Hepatocyte (in vitro differentiated cells): ENCODE measurements at places on chromosomes 12 and 14. TPM values are rescaled to one million over a fixed set of nuclear protein-coding genes. Genes with fewer than 3 reads are reported as not detected.

The TPPP2 gene
- total RNA-seq: not detected in 2 replicates

DNA sequence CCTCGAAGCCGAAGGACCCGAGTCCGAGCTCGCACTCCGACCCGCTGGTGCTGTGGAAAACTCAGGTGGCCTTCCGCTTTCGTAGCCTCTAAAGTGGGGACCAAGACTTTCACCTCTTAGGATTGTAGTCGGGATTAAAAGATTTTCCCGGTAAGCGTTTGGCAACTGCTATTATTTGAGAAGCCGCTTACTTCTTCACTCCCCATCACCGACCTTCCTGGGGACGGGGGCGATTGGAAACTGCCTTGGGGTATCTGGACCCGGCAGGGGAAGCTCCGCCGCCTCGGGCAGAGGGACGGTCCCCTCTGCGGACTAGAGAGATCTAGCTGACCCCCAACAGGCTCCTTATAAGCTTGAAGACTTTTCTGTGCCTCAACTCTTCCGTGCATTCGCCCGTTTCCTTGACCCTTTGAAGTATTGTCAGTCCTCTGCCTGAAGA, 659 bp downstream of the TRAFD1 start:
- H3K36me3 ChIP-seq: no peaks in the 10 kb centered on the region
- DNase-seq: no peak
- peak overlapping the region; percentile 75 for H3K4me3 ChIP-seq
- H3K4me1 ChIP-seq: peaks cover 29% of the 10 kb centered on the region
- peak overlapping the region; percentile 91 for H3K27ac ChIP-seq
- no peaks in the 10 kb centered on the region for H3K27me3 ChIP-seq

DNA sequence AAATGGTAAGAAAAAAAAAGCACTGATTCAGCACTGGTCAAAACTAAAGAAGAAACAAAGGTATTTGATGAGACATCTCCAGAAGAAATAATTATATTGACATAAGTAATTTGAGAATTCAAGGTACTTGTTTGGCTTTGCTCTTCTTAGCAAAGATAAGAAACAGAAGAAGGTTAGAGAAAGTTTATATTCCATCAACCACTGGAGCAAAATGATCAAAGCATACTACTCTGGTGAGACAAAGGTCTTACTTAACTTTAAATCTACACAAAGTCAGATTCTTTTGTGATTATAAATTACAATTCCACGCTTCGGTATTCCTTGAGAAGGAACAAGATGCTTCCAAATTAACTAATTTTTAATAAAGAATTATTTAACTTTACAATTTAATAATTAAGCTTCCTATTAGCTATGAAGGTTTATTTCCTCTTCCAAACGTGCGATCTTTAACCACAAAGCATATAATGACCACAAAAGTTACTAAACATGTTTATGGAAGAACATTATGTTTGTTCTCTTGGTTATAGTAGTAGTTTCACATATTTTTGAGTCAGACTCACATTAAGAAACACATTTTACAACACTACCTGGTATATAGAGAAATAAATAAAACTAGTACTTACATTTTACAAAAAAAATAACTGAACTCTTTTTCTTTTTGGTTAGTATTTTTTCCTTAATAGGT, 53.4 kb downstream of the METTL25 start:
- H3K4me3 ChIP-seq: no peak overlapping the region
- H3K36me3 ChIP-seq: no peaks in the 10 kb centered on the region
- DNase-seq: no peak
- no peaks in the 10 kb centered on the region for H3K4me1 ChIP-seq
- no peak overlapping the region for H3K27ac ChIP-seq
- no peaks in the 10 kb centered on the region for H3K27me3 ChIP-seq

GRCh38 chr12:115216301-115216700, 532.3 kb upstream of the TBX3 start:
- no peaks in the 10 kb centered on the region for H3K36me3 ChIP-seq
- H3K4me1 ChIP-seq: peaks cover 14% of the 10 kb centered on the region
- no peak overlapping the region for H3K27ac ChIP-seq
- H3K4me3 ChIP-seq: no peak overlapping the region

DNA sequence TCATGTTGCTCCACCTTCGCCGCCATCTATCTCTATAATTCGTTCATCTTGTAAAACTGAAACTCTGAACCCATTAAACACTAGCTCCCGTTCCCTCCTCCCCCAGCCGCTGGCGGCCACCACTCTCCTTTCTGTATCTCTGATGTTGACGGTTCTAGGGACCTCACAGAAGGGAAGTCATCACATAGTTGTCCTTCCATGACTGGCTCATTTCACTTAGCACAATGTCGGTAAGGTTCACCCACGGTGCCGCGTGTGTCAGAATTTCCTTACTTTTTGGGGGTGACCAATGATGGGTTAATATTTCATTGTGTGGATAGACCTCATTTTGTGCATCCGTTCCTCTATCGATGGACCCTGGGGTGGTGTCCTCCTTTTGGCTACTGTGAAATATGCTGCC, 2.0 kb upstream of the CACNA2D4 start:
- no peak overlapping the region for H3K27ac ChIP-seq
- peak; percentile 1 for DNase-seq
- H3K4me1 ChIP-seq: peaks cover 15% of the 10 kb centered on the region
- H3K27me3 ChIP-seq: no peaks in the 10 kb centered on the region

The AMN gene
- 157 and 169 TPM in 2 replicates for total RNA-seq

DNA sequence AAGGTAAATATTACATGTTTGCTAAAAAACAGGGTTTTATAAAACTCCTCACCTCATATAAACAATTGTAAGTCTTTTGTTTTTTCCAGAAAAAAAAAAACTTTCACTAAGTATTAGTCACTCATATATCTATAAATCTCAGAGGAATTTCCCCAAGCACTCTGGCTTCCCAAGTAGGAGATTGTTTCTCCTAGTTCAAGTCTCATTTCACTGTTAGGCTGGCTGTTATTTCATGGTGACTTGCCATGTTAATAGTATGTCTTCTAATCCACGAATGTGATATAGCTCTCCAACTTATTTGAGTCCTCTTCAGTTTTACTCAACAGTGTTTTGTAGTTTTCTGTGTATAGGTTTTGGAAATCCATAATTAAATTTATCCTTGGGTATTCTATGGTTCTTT, 61.6 kb downstream of the CAPZA3 start:
- no peaks in the 10 kb centered on the region for H3K27me3 ChIP-seq
- H3K4me1 ChIP-seq: peaks cover 9% of the 10 kb centered on the region
- no peak for DNase-seq
- H3K27ac ChIP-seq: no peak overlapping the region
- no peak overlapping the region for H3K4me3 ChIP-seq
- no peaks in the 10 kb centered on the region for H3K36me3 ChIP-seq

- H3K4me1 ChIP-seq: no peaks in the 10 kb centered on the region
- H3K27ac ChIP-seq: no peak overlapping the region
- no peak overlapping the region for H3K4me3 ChIP-seq
- no peak for DNase-seq
These were observed 14.8 kb upstream of the SH2B3 start for GRCh38 chr12:111390910-111391309.

The PTGER2 gene
- total RNA-seq: 18.5 and 18.7 TPM in 2 replicates

The HOXC10 gene
- 0.23 and 0.60 TPM in 2 replicates for total RNA-seq

DNA sequence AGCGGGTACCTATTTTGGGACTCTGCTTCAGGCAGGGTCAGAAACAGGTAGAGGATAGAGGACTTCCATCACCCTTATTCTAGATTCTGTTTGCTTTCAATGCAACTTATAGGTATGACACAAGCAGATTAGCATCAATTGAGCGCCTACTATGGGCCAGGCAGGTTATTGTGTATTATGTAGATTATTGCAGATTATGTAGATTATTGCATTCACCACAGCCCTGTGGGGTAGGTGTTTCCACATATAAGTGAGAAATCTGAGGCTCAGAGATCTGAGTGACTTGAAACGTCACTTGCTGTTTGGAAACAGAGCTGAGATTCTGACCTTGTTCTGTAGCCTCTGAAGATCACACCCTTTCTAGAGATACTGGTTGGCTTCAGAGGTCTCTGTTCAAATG, 25.7 kb upstream of the SERPINA4 start:
- DNase-seq: no peak
- H3K27ac ChIP-seq: no peak overlapping the region
- H3K4me3 ChIP-seq: no peak overlapping the region
- peaks cover 6% of the 10 kb centered on the region for H3K4me1 ChIP-seq

GRCh38 chr14:105365681-105366080, 32.7 kb upstream of the TEX22 start:
- no peaks in the 10 kb centered on the region for H3K36me3 ChIP-seq
- no peaks in the 10 kb centered on the region for H3K4me1 ChIP-seq
- H3K27me3 ChIP-seq: no peaks in the 10 kb centered on the region

The ARHGAP9 gene
- total RNA-seq: 0.44 and 2.0 TPM in 2 replicates

- H3K4me1 ChIP-seq: no peaks in the 10 kb centered on the region
- DNase-seq: peak; percentile 20
- no peaks in the 10 kb centered on the region for H3K27me3 ChIP-seq
- no peaks in the 10 kb centered on the region for H3K36me3 ChIP-seq
- H3K27ac ChIP-seq: no peak overlapping the region
- H3K4me3 ChIP-seq: no peak overlapping the region
These were observed 429.3 kb upstream of the SOX5 start for GRCh38 chr12:24378548-24379407.

DNA sequence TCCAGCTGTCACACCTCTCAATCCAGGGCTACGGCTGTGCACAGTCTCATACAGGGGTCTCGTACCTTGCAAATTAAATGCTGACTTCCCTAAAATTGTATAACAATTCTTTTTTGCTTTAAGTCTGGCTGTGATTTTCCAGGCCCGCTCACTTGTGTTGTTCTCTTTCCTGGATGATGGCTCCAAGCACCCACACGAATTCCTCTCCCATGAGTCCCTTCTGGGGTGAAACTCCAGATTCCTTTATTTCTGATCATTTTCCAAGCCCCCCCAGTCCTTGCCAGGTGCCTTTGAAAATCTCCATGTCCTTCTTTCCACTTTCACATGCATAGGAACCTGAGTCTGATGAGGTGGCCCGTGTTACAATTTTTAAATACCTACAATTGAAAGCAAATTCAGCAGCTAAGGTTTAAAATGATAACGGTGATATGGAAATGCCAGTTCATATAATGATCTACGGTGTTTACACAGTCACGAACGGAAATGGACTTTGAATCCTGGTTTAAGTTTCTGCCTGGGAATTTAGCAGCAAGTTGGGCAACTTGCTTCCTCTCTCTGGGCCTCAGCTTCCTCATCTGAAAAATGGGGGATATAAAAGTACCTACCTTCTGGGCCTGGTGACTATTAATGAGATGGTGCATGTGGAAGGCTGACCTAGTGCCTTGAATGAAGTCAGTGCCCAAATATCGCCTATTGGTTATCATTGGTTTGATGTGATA, 85.5 kb downstream of the STAB2 start:
- peak overlapping the region; percentile 81 for H3K27ac ChIP-seq
- H3K4me3 ChIP-seq: no peak overlapping the region
- no peaks in the 10 kb centered on the region for H3K27me3 ChIP-seq
- H3K4me1 ChIP-seq: peaks cover 14% of the 10 kb centered on the region
- no peaks in the 10 kb centered on the region for H3K36me3 ChIP-seq
- DNase-seq: peak; percentile 32

DNA sequence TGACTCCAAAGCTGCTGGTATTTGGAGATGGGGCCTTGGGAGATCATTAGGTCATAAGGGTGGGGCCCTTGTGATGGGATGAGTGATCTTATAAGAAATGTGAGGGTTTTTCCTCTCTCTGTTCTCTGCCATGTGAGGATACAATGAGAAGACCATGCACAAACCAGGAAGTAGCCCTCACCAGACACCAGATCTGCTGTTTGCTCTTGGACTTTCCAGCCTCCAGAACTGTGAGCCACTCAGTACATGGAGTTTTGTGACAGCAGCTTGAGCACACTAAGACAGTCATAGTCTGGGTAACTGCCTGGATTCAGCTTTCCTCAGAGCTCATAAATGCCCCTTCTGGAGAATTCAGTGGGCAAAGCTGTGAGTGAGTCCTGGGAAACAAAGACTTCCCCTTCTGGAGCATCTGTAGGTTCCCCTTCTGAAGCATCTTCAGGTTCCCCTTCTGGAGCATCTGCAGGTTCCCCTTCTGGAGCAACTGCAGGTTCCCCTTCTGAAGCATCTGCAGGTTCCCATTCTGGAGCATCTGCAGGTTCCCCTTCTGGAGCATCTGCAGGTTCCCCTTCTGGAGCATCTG, 11.0 kb upstream of the PPP4R3A start:
- DNase-seq: no peak
- no peaks in the 10 kb centered on the region for H3K36me3 ChIP-seq
- H3K27me3 ChIP-seq: no peaks in the 10 kb centered on the region
- H3K4me3 ChIP-seq: no peak overlapping the region
- no peak overlapping the region for H3K27ac ChIP-seq

GRCh38 chr12:18327036-18327435, 65.7 kb downstream of the PIK3C2G start:
- H3K27me3 ChIP-seq: no peaks in the 10 kb centered on the region
- H3K27ac ChIP-seq: no peak overlapping the region
- H3K36me3 ChIP-seq: no peaks in the 10 kb centered on the region
- no peaks in the 10 kb centered on the region for H3K4me1 ChIP-seq

DNA sequence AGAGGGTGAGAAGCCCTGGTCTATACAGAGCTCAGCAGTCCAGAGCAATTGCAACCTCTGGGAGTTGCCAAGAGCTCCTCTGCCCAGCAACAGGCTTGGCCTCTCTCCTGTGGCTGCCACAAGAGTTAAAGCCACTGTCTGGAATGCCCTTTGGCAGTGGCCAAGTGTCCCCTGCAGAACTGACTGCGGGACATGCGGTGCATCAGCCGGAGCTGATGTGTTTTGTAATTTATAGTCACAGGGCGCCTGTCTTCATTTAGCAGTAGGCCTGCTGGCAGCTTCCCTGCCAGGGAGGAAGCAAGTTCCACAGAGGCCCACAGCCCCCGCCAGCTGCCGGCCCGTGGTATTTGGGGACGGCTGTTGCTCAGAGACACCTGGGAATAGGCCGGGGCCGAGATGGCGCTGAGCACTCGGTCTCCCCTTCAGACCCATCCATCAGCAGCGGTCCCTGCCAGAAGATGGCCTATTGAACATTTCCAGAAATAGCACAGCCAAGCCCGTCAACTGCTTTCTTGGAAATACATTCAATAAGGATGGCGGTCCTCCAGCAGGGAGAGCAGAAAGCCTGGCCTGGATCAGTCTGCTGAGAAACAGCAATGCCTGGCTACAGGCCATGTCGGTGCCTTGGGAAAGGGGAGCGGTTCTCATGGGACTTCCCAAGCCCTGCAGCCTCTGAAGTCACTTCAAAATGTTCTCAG, 217.4 kb downstream of the CRADD start:
- no peak overlapping the region for H3K4me3 ChIP-seq
- H3K27me3 ChIP-seq: no peaks in the 10 kb centered on the region
- no peaks in the 10 kb centered on the region for H3K4me1 ChIP-seq
- peak overlapping the region; percentile 54 for H3K27ac ChIP-seq
- H3K36me3 ChIP-seq: no peaks in the 10 kb centered on the region

The NCAPD2 gene
- 26.7 and 31.4 TPM in 2 replicates for total RNA-seq

- H3K4me1 ChIP-seq: peaks cover 4% of the 10 kb centered on the region
- no peaks in the 10 kb centered on the region for H3K36me3 ChIP-seq
- H3K27ac ChIP-seq: no peak overlapping the region
- H3K4me3 ChIP-seq: no peak overlapping the region
These were observed 701.2 kb upstream of the TBX3 start for GRCh38 chr12:115385141-115385540.

The SOX5 gene
- 26.4 and 26.9 TPM in 2 replicates for total RNA-seq
